ENCODE measurements at places on chromosomes 4 and X. TPM values are rescaled to one million over a fixed set of nuclear protein-coding genes. Genes with fewer than 3 reads are reported as not detected.

- peak; percentile 59 for DNase-seq
- no peak overlapping the region for H3K4me3 ChIP-seq
- H3K36me3 ChIP-seq = no peaks in the 10 kb centered on the region
- H3K4me1 ChIP-seq = peaks cover 5% of the 10 kb centered on the region
These were observed 179.5 kb upstream of the TBL1X start for GRCh38 chrX:9285342-9285771.

DNA sequence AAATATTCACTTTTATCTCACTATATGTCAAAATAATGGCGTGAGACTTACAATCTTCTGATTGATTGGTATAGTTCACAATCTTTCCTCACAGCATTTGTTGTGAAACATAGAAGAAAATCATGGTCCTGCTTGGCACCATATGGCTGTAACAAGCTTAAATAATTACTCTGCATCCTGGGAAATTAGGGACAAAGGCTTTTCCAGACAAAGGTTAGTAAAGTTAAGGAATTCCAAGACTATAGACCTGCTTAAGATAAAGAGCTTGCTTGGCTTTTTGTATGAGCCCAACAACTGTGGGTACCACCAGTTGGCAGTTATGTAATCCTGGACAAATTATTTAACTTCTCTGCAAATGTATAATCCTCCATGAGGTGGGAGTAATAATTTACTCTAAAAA lies 3.4 kb upstream of the PCDH18 start:
- H3K4me1 ChIP-seq = no peaks in the 10 kb centered on the region
- no peaks in the 10 kb centered on the region for H3K36me3 ChIP-seq
- H3K4me3 ChIP-seq = no peak overlapping the region
- no peak for DNase-seq
- no peak overlapping the region for H3K27ac ChIP-seq

Gene TNMD
- not detected for total RNA-seq

Gene FIP1L1
- total RNA-seq = 78.1 TPM

DNA sequence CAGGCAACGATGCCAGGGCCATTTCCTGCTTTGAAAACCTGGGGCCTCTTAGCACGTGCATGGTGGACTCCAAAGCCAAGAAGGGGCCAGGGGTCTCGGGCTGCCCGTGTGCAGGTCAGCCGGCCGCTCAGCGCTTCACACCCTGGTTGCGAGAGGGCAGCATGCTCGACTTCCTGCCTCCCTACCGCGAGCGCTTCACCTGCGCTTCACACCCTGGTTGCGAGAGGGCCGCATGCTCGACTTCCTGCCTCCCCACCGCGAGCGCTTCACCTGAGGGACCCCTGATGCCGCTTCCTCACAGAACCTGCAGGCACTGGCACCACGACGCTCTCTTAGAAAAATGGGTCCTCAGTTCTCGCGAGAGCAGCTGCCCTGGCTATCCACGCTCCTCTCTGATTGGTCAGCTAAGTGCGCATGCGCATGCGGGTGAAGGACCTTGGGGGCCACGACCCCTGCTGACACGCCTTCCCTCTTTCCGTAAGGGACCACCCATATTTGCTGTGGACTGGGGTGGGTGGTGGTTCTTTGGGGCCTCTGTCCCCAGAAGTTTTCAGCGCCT lies at the start of gene FAM9A:
Gene FAM9A (minus strand): TSS at position 343 of the 559 bp plus-strand sequence. CDS start 1,212 bp downstream, outside the sequence.
- DNase-seq = no peak
- H3K27ac ChIP-seq = no peak within 1 kb of the TSS
- no peaks in the 10 kb centered on the region for H3K27me3 ChIP-seq
- no peaks in the 10 kb centered on the region for H3K36me3 ChIP-seq
- H3K4me3 ChIP-seq = no peak within 1 kb of the TSS

Gene GLRA3
- not detected for total RNA-seq

Gene XKRX
- 1.2 TPM for total RNA-seq

Gene SPARCL1
- not detected for total RNA-seq

- no peak overlapping the region for H3K4me3 ChIP-seq
- DNase-seq = no peak
- H3K4me1 ChIP-seq = no peaks in the 10 kb centered on the region
- H3K27ac ChIP-seq = no peak overlapping the region
- H3K36me3 ChIP-seq = no peaks in the 10 kb centered on the region
- no peaks in the 10 kb centered on the region for H3K27me3 ChIP-seq
These were observed 78.0 kb downstream of the COX7B2 start for GRCh38 chr4:46830971-46831454.

DNA sequence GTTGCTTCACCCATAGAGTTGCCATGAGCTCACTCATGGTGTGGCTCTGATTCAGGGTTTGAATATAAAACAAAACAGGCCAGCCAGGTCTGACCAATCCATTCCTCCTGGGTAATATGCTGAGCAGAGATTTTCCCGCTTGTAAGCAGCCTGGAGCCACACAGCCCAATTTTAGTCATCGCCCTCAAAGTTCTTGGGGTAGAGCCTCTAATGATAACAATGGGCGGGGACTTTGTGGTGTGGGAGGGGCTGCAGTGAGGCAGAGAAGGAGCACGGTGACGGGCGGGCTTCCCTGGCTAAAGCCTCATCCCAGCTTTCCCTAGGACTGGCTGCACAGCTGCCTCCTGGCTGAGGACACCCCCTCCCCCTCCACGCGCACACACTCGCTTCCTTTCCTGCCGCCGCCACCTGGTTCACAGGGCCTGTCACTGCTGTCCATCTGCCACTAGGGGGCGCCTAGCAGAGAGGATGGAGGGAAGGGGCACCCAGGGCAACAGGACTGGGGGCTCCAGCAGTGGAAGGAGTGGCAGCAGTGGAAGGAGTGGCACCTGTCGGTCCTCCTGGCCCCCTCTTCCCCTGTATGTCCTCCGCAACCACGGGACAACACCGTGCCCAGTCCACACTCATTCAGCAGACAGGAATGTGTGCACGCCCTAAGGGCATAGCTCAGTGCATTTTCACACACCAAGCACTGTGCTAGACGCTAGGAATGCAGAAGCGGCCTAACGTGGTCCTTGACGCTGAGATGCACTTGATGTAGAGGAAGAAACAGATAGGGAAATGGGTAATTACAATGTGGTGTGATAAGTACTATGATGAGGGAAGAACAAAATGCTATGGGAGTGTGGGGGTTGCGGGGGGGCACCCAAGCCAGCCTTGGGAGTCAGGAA lies 26.8 kb downstream of the PRPS1 start:
- peak; percentile 64 for DNase-seq
- no peak overlapping the region for H3K27ac ChIP-seq
- H3K27me3 ChIP-seq = no peaks in the 10 kb centered on the region

DNA sequence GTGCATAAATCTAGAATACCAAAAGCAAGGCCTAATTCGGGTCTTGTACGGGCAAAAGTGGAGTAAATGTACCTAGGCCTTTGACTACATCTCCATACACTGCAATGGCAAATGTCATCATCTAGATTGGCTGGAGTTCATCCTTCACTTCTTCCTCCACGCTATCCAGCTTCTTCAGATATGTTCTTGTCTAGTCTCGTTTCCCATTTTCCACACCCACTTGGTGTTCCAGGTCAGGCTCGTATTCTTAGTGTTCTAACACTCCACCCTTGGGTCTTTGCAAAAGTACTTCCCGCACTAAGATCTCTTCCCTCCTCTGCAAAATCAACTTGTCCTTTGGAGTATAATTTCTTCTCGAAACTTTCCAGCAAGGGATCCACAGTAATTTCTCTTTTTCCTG lies 1.4 kb downstream of the COQ2 start:
- H3K36me3 ChIP-seq = no peaks in the 10 kb centered on the region
- H3K4me1 ChIP-seq = peaks cover 25% of the 10 kb centered on the region
- H3K27ac ChIP-seq = no peak overlapping the region
- no peak for DNase-seq

DNA sequence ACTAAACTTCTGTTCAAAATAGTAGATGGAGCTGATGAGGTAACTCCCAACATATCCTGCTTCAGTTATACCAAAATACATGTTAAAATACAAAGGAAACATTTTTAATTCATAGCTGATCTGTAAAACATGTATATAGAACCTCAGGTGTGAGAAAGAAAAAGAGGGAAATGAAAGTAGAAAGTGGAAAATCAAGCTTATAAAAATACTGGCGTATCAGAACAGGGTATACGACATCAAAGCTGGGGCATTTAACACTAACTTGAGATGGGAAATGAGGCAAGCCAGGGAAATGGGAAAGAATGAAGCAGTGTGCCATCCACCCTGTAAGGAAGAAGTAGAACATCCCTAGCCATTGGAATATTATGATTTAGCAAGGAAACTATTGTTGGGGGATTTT lies 767.5 kb downstream of the DMD start:
- no peak overlapping the region for H3K27ac ChIP-seq
- H3K36me3 ChIP-seq = no peaks in the 10 kb centered on the region
- H3K4me1 ChIP-seq = no peaks in the 10 kb centered on the region
- no peaks in the 10 kb centered on the region for H3K27me3 ChIP-seq

DNA sequence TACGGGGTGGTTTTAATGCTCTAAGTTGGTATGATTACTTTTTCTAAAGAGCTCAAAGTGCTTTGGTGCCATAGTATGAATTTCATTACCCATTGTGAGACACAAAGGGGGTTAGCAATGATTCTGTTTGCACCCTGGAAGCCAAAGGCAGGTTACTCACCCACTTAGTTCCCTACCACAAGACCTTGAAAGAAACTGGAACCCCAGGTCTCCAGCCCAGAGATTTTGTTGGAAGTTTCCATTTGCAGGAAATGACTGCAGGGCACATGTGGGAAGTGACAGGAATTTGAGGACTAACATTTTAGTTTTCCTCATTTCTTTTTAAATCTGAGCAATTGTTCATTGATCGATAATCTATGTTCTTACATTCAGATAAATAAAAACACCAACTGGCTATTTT lies 1.8 kb upstream of the HS3ST1 start:
- no peak for DNase-seq
- no peak overlapping the region for H3K4me3 ChIP-seq
- H3K4me1 ChIP-seq = peaks cover 20% of the 10 kb centered on the region
- no peaks in the 10 kb centered on the region for H3K36me3 ChIP-seq
- H3K27me3 ChIP-seq = peaks cover 7% of the 10 kb centered on the region

- no peaks in the 10 kb centered on the region for H3K36me3 ChIP-seq
- H3K27ac ChIP-seq = no peak overlapping the region
- H3K4me1 ChIP-seq = no peaks in the 10 kb centered on the region
- no peaks in the 10 kb centered on the region for H3K27me3 ChIP-seq
- no peak overlapping the region for H3K4me3 ChIP-seq
These were observed 17.8 kb downstream of the MFAP3L start for GRCh38 chr4:170008371-170008770.

Gene ARAP2
- 92.2 TPM for total RNA-seq

Gene TRPC3
- total RNA-seq = 0.52 TPM

DNA sequence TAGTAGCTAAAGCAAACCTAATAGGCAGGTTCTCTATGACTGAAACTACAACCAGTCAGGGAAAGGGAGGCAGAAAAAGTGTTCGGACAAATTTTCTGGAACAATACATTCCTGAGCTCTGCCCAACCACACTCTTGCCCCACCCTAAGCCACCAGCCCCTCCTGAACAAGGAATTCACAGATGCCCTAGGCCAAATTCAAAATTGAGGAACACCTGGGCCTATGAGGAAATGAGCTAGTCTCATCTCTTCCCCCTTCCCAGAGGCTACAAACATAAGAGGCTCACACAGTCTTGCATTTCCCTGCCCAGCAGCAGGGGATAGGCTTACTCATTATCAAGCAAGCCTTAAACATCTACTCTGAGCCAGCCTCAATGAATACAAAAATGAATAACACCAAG lies 284.7 kb downstream of the ZNF674 start:
- no peaks in the 10 kb centered on the region for H3K36me3 ChIP-seq
- DNase-seq = no peak
- no peaks in the 10 kb centered on the region for H3K27me3 ChIP-seq
- H3K4me1 ChIP-seq = peaks cover 5% of the 10 kb centered on the region

- H3K27ac ChIP-seq = no peak overlapping the region
- H3K4me1 ChIP-seq = peaks cover 20% of the 10 kb centered on the region
- no peak for DNase-seq
These were observed 177.2 kb downstream of the TSPAN5 start for GRCh38 chr4:98481167-98481566.

DNA sequence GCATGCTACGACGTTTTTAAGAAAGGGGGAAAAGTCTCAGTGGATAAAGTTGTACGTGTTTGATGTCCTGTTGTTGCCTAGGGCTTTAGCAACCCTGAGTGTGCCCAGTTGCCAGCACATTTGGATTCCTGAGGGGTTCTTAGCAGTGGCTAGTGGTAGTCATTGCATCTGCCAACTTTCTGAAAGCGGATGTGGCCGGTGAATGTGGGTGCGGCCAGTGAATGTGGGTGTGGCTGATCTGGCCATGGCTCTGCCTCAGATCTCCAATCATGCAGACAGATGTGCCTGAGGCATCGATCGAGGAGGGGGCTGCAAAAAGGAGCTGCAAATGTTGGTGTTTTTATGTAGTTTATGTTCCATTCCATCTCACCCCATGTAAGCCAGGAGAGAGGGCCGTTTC lies 41.5 kb upstream of the FAT1 start:
- no peak for DNase-seq
- no peaks in the 10 kb centered on the region for H3K4me1 ChIP-seq
- no peak overlapping the region for H3K4me3 ChIP-seq
- no peaks in the 10 kb centered on the region for H3K36me3 ChIP-seq
- no peaks in the 10 kb centered on the region for H3K27me3 ChIP-seq

DNA sequence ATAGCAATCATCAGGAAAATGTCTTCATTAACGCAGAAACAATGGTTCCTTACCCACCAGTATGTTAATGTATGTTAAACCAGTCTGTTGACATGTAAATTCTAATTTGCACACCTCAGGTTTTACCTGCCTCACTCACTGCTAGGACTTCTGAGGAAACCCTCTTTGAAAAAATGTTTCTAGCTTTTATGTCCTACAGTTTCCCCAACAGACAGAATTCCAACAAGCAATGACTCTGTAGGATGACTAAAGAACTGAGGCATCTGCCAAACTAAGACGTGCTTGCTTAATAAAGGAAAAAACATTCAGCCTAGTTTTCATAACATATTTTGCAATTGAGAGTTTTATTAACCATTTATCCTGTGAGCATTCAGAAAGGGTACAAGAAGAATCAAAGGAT lies 20.6 kb upstream of the SOX3 start:
- no peak for DNase-seq
- no peaks in the 10 kb centered on the region for H3K27me3 ChIP-seq
- no peaks in the 10 kb centered on the region for H3K4me1 ChIP-seq
- H3K27ac ChIP-seq = no peak overlapping the region
- H3K36me3 ChIP-seq = no peaks in the 10 kb centered on the region

Gene ZNF157
- total RNA-seq = 0.17 TPM

Data from CD4-positive, CD25-positive, alpha-beta regulatory T cell (primary cell).